HAP-1 (cell line): ENCODE measurements at places on chromosomes 7 and 10.

GRCh38 chr10:1142596-1142995, 86.4 kb downstream of the WDR37 start:
- no peak for DNase-seq

- no peak for DNase-seq
Observed at GRCh38 chr7:141695803-141696289, 6.1 kb downstream of the DENND11 start.

GRCh38 chr7:114916261-114916892, 5.5 kb upstream of the MDFIC start:
- no peak for DNase-seq

DNA sequence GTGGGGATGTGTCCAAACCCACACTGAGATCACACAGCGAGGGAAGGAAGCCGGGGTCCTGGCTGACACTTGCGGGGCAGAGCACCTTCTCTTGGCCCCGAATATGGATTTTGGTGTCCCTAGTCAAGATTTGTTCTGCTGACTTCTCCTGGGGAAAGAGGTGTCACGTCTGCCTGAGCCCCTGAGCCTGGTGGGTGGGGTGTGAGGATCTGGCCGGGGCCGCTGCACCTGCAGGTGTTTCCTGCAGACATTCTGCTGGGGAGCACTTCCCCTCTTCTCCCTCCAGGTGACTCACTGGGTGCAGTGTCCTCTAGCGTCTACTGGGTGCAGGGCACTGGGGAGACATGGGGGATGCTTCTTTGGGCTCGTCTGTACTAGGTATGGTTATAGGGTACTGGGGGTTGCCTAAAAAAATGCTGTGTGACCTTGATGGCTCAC, 99.2 kb downstream of the GRK5 start:
- DNase-seq = no peak

- DNase-seq = peak; percentile 34
Observed at GRCh38 chr10:112959207-112959838, 9.3 kb downstream of the TCF7L2 start.

DNA sequence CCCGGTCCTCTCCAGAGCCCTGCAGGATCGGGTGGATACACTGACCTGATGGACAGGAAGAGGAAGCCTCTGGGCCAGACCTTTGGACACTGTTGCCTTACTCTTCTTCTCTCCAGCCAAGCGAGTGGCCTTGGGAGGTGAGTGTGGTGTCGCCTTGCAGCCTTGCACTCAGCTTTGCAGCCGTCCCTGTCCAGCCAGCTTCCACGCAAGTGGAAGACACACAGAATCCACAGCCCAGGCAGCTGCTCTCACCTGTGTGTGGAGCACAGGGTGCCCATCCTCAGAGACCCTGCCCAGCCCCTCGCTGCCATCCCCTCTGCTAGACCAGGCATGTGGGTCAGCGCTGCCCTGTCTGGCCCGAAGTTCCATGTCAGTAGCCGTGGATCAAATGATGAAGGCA, 239.1 kb downstream of the EBF3 start:
- DNase-seq = no peak

- no peak for DNase-seq
Observed at GRCh38 chr10:19570120-19570519, 246.1 kb upstream of the PLXDC2 start.

- no peak for DNase-seq
Observed at GRCh38 chr10:23070913-23071218, 24.5 kb upstream of the MSRB2 start.

DNA sequence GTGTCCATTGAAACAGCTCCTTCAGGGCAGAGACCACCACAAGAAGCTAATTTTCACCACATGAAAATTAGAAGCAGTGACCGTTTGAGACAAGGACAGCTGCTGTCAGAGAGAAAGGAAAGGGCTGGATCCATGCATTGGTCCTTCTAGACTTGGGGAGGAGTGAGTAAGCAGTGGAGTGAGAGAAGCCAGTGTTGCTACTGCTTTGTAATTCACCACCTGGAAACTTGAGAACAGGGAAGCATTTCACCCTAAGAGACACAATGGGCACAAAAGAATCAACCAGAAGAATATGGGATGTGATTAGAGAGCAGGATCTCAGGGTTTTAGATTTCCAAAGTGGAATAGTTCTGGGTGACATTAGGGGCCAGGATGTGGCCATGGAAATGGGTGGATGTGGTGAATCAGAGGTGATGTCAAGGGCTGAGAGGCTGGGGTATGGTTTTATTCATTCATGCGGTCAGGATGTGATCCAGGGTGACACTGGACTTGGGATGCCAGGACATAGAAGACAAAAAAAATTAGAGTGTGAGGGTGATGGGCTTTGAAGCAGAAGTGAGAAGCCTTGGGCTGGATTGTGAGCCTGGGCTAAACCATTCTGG, 61.6 kb downstream of the DENND11 start:
- DNase-seq = no peak

DNA sequence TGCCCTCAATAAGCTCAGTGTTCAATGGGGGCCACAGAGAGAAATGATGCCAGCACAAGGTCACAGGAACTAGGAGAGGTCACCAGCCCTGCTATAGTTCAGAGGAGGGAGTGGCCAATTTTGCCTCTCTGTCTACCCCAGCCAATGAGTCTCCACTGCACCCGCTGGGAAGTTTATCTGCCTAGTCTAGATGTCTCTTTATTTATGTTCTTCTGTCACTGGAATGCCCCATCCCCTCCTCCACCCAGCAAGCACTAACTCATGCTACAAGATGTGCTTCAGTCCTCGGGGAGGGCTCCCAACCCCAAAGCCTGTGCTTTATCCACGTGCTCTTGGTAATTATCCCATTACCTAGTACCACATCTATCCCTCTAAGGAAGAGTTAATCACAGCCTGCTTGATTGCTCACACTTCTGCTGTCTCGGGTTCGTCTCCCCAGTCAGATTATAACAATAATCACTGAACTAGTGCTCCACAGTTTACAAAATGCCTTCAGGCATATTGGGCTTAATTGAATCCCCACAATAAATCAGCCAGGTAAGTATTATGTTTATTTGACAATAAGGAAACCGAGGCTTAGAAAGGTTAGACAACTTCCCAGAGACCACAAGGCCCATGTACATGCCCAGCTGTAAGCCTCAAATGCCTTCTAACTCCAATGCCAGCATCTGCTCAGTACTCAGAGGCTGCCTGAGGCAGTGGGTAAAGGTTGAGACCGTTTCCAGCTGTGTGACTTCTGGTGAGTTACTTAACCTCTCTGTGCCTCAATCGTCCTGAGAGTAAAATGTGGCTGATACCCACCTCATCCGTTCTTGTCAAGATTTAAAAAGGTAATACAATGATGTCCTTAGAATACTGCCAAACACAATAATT, 3.9 kb downstream of the HIP1 start:
- no peak for DNase-seq

GRCh38 chr10:80945264-80945880, 407.7 kb downstream of the SH2D4B start:
- no peak for DNase-seq

- DNase-seq = peak; percentile 58
Observed at GRCh38 chr10:72612203-72612826, 13.6 kb downstream of the MICU1 start.

DNA sequence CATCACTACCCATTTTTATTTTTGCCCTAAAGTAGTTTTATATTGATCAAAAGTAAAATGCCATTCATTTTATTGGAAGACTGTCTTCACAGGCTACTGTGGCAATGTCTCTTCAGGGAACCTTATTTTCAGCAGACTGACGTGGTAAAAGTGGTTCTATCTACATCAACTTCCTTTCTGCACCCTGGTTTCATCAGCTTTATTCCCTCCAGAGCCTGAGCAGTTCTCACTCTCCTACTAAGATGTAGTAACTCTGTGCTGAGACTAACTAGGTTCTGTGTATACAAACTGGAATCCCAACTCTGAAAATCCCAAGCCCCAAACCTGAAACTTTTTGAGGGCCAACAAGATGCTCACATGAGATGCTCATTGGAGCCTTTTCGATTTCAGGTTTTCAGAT, 155.3 kb downstream of the SFMBT2 start:
- no peak for DNase-seq

GRCh38 chr10:67988606-67989005, 86.5 kb downstream of the HERC4 start:
- DNase-seq = no peak

DNA sequence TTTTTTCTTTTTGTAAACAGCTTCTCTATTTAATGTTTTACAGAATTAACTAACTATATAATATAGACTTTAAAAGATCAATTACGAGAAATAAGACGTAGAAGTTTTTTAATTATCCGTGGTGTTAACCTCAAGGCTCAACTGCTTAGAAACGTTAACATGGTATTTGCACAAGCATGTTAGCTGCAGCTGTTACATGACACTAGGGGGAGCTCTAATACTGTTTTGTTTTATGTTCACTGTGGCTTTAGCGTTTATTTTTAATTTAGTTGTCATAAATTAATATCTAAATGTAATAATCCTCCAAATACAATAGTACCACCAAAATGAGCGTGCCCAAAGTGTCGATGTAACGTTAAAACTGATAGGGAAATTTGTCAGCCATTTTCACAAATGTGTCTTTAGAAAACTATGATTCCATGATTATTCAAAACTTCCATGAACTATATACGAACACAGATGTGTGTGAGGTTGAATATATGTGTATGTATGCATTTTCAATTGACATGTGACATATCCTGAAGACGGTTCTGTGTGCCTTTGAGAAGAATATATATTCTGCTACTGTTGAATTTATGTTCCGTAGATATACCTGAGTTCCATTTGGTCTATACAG, 828.8 kb upstream of the MBL2 start:
- peak; percentile 51 for DNase-seq

DNA sequence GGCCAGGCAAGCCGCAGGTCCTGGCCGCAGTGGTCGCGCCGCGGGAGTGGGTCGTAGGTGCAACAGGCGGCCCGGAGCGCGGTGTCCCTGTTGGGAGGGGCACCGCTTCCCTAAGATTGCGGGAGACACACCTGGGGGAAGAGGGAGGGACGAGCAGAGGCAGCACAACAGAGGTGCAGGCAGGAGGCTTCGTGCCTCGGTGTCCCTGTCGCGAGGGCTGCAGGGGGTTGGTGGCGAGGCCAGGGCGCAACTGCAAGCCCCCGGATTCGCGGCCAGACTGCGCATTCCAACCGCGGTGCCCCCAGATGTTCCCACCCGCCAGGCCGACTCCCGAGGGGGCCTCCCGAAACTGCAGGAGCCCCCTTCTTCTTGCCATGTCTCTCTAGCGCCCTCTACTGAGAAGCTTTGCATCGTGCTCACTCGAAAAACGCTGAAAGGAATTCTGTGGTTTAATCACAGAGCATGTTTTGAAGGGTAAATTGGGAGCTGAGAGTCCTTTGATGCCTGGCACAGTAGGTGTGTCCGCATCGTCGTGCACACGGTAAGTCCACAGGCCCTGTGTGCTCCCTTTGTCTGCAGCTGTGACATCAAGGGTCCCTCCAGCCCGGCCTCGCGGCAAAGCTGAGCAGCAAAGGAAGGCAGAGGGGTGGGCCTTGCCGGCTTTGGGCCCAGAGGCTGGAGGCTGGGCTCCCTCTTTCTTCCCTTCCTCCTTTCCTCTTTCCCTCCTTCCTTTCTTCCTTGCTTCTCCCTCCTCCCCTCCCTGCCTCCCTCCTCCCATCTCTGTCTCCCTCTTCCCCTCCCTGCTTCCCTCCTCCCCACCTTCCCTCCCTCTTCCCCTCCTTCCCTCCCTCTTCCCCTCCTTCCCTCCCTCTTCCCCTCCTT, 6.2 kb upstream of the MBL2 start:
- peak; percentile 42 for DNase-seq

GRCh38 chr7:95324431-95324830, at the start of gene PON1:
Gene PON1, minus strand, starts transcription at chr7:95324532. Its CDS starts 57 bp downstream, at chr7:95324475.
- no peak for DNase-seq

- peak; percentile 34 for DNase-seq
Observed at GRCh38 chr10:132054564-132054963, 11.2 kb upstream of the JAKMIP3 start.

DNA sequence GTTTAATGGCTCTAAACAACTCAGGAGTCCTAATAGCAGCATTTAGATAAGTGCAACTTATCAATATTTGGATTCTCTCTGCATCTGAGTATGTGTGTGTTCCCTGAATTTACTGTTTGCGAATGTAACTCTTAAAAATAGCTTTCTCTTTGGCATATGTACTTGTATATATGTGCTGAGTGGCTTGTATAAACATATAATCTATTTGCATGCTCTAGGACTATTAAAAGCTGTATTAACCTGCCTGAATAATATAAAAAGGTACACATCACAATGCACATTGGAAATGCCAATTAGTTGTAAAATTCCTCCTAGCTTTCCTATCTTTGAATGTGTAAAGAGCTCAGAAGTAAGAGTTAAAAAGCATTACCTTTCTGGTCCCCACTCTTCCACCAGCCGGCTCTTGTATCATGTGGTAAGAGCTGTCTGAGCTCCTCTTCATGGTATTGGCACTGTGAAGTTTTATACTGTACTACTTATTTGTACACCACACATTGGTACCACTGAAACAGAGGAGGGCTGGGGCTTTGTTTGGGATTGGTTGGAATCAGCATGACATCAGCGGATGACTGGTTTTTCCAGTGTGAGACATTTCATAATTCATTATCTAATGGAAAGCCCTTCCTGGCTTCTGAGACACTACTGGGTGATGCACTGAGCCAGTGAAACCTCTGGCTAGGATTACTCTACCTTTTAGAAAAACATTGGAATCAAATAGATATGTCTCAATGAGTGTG, at the start of gene INHBA:
TSS of gene INHBA (minus strand) at position 456 of the 737 bp plus-strand sequence. CDS start 2,716 bp downstream, outside the sequence.
- no peak for DNase-seq

DNA sequence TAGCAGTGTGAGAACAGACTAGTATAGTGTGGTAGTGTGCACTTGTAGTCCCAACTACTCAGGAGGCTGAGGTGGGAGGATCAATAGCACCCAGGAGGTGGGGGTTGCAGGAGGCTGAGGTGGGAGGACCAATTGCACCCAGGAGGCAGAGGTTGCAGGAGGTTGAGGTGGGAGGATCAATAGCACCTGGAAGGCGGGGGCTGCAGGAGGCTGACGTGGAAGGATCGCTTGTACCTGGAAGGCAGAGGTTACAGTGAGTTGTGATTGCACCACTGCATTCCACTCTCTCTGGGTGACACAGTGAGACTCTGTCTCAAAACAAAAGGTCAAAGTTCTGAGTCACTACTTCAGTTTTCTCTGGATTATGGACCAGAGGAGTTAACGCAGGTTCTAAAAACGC, 22.6 kb upstream of the DIP2C start:
- no peak for DNase-seq

- no peak for DNase-seq
Observed at GRCh38 chr10:3418041-3418754, 245.6 kb upstream of the PITRM1 start.

DNA sequence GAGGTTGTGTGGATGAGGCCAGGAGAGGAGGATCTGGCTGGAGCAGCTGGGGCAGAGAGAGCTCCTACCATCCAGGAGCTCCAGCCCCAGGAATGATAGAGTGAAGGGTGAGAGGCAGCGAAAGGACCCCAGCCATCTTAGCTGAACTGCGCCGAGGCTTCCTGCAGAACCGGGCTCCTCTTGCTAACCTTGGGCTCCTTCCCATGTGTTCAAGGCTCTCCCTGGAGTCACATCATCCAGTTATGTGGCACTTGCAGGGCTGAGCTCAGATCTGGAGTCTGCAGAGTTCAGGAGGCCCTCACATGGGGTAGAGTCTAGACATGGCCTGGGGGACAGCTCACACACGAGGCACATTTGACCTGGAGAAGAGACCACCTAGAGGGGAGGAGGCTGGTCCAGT, 225.0 kb upstream of the ZNF32 start:
- no peak for DNase-seq
